ENCODE measurements at places on chromosomes 7 and 10.

DNA sequence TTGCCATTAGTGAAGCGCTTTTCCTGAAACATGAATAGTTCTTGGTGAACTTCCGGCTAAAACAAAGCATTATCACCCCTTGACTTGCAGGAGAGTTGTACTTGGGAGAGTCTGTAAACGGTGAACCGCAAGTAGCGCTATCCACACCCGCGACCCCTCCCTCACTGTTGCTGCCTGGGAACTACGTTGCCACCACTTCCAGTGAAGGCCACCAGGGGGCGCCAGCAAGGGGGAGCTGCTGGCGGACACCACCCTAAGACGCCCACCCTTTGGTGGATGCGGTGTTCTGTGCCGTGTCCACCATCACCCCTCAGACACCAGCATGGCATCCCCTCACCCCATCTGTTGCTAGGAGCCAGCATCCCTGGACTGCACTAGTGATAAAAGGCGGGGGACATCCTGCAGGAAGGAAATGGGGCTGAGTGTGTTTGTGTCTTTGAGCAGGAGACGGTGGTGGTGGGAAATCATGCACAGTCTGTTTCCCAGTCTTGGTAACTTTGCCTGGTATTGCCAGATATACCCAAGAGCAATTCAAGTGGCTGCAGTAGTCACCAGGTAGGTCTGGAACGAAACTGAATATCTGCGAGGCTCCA lies 298.2 kb downstream of the FRMD4A start:
- no peak for DNase-seq

- no peak for DNase-seq
Observed at GRCh38 chr7:37666026-37666799, 17.4 kb upstream of the GPR141 start.

- DNase-seq, result no peak
Observed at GRCh38 chr7:95213809-95214492, 110.4 kb downstream of the PON1 start.

- no peak for DNase-seq
Observed at GRCh38 chr10:21260066-21260465, 265.4 kb downstream of the SKIDA1 start.

DNA sequence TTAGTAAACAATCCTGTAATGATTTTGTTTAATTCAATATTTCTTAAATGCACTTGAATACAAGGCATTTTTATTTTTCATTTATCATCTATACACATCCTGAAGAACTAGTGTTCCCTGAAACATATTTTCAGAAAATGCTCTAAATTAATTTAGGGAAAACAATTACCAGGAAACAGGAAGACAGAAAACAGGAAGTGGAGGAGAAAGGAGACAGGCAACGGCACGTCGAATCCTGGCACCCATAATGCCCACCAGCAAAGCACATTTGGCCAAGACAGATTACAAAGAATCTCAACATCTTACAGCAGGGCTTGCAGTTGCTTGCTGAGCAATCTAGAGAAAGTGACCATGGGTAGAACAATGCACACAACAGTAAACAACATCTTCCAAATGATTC lies 571.1 kb downstream of the GRID1 start:
- DNase-seq, result no peak

DNA sequence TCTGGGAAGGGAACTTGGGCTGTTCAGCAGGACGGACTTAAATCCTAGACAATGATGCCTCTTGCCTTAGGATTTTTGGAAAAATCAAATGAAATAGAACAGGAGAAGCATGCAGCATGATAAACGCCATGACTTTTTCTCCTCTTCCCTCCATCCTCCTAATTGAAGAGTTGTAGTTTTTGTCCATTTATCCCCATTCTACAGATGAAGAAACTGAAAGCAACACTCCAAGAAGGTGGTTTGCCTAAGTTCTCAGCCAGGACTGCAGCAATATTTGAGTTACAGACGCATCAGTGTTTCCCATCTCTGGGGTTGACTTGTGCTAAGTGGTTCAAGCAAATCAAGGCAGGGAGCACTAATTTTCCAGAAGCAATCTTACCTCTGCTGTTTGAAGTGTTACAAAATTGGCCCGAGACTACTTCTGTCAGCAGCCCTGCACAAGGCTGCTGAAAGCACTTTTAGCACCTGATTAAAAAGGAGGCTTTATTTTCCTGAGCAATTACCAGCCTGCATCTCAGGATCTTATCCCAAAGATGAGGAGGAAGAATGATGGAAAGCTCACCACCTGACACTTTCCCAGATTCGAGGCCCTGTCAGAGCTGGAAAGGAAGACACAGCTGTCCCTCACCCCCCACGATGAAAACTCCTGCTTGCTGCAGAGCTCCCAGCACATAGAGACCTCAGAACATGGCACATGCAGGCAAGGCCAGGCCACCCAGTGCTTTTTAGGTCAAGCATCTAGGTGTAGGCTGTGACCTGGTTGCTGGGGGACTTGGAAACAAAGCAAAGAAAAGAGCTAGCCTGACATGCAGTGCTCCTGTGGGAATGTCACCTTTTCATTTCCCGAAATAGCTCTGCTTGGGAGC lies 19.7 kb upstream of the C10orf71 start:
- DNase-seq, result no peak

GRCh38 chr10:7188456-7189050 lies 222.3 kb downstream of the SFMBT2 start:
- DNase-seq, result no peak

DNA sequence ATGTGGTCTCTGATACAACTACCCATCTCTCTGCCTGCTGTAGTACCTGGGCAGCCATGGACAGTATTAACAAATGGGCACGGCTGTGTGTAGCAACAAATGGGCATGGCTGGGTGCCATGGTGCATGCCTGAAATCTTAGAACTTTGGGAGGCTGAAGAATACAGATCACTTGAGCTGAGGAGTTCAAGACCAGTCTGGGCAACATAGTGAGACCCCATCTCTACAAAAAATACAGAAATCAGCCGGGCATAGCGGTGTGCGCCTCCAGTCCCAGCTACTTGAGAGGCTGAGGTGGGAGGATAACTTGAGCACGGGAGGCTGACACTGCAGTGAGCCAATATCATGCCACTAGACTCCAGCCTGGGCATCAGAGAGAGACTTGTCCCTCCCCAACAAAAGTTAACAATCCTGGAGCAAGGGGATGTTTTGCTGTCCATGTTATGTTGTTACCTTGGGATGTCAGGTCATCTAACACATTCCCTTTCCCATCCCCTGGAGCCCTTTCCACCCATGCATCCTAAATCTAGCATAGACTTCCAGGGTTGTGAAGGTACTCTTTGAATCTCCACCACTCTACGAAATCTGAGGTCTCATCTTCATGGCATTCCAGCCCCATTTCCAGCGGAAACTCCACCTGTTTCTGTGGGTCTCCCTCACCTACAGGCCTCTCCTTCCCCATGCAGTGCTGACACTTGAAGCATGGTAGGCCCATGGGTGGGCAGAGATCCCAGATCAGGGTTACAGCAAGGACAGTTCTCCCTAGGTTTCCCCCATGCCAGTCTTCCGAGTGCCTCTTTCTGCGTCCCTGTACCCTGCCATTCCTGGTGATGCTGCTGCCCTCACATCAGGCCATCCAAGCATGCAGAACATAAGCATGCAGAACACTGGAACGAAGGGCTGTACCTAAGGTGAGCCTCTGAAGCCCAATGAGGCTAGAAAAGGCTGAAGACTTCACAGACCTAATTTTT lies 13.1 kb downstream of the FXYD4 start:
- no peak for DNase-seq

GRCh38 chr7:128221929-128222403 lies 19.1 kb upstream of the LEP start:
- DNase-seq, result no peak

DNA sequence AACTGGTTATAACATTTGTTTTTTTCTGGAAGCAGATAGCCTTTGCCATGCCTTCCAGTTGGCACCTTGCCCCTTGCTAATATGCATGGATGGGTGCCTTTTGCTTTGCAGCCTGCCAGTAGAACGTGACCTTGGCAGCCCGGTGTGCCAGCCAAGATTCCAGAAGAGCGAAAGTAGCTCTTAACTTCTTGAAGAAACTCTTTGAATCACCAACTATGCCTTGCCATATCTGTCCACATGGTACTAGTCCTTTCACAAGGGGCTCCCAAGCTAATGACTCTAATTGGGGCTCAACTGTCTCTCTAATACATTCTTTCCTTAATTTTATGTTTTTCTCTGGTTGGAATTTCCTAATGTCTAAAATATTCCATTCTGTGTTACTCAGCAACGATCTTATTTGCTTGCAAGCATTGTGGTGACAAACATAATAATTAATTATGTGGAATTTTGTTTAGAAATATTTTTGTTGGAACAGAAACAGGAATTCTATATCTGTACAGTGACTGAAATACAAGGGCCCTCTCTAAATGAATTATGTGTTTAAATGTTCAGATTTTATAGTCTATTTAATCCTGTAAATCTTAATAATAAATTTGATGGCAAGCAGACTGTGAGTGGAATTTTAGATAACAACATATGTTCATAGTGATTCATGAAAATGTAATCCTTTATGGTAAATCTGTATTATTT lies 45.8 kb downstream of the HDAC9 start:
- no peak for DNase-seq

- DNase-seq, result no peak
Observed at GRCh38 chr7:152142976-152143595, 117.6 kb downstream of the GALNT11 start.

DNA sequence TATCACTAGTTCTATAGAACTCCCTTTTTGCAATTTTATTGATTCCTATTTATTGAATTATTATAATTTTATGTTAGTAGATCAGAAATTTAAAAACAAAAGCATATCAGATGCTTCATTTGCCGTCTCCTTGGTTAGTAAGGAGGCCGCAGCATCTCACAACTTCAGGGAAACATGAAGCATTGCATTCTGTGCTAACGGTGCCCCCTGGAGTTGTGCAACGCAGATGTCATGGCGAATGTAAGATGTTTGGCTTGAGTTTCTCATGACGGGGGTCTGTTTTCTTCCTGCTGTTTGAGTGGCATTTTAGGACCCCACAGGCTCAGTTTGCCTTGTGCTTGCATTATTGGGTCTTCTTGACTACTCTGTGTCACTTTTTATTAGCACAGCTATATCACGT lies 124.8 kb downstream of the CNNM2 start:
- no peak for DNase-seq

GRCh38 chr7:38051786-38052185 lies 126.3 kb upstream of the STARD3NL start:
- no peak for DNase-seq

- no peak for DNase-seq
Observed at GRCh38 chr10:104318326-104318725, 19.9 kb downstream of the ITPRIP start.

DNA sequence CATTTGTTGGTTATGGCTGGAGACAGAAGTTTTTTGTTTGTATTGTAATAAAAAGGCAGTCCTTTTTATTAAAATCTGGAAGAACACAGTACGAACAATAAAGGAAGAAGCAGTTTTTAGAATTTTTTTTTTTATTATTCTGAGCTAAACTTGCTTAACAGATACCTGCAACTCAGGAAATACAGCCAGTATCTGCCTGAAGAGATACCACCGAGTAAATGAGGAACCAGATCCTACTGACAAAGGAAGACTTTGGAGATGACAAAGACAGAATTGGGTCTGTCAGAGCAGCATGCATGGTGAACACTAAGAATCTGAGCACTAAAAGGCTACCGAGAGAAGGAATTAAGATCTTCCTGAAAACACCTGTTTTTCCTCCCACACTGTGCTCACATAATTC lies 1335.9 kb upstream of the SORCS1 start:
- no peak for DNase-seq

- no peak for DNase-seq
Observed at GRCh38 chr7:97357459-97357858, 240.0 kb downstream of the SDHAF3 start.

GRCh38 chr10:45257600-45257999 lies 57.8 kb downstream of the OR13A1 start:
- no peak for DNase-seq

- no peak for DNase-seq
Observed at GRCh38 chr7:39683216-39683845, 60.0 kb downstream of the RALA start.

- no peak for DNase-seq
Observed at GRCh38 chr10:43815181-43815885, 166.7 kb upstream of the ZNF32 start.

DNA sequence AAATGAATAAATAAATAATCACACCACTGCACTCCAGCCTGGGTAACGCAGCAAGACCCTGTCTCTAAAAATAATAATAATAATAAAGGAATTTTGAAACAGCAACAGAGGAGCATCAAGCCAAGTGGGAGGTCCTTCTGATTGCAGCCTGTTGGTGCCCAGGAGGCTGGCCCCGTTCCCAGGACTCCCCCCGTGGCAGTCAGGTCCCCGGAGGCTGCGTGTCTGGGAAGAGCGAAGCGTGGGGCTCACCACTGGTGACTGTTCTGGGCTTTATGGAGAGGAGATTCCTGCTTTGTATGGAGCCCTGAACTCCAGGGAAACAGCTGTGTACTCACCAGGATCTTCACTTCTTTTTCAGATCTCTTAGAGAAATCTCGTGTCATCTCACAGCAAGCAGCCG lies 19.3 kb upstream of the MYH16 start:
- DNase-seq, result no peak
